ENCODE measurements at places on chromosomes 5 and 9.
A peak's percentile ranks its signal among the peaks of the same experiment; 100 is the strongest.

DNA sequence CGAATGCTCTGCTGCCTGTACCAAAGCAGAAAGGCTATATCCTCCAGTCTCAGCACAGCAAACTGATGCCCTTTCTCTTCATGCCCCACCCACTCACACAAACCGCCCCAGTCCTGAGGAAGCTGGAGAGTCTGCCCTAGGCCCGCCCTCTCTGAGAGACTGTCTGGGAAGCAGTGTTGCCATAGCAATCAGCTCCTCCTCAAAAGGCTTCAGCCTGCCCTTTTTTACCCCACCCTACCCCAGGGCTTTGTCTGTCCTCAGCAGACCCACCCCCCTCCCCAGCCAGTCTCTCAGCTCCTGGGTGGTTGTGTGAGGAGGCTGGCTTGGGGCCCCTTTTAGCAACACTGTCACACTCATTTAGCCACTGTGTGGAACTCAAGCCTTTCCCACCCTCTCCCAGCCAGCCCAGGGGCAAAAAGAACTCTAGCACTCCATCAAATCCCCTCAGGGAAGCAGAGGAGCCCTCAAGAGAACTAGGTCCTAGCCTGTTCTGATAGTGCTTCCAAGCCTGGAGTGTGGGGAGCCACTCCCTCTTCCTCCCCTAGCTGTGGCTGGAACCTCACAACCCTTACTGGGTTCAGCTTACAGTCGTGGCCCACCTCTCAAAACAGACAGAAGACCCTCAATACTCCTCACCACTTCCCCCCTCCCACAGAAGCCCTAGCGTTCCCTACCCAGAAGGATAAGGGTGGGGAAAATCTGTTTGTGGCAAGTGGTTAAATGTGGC, 1.4 kb downstream of the ATOSB start:
- DNase-seq: peak; percentile 82

GRCh38 chr5:146883511-146883910, 5.0 kb upstream of the PPP2R2B start:
- no peak for DNase-seq

DNA sequence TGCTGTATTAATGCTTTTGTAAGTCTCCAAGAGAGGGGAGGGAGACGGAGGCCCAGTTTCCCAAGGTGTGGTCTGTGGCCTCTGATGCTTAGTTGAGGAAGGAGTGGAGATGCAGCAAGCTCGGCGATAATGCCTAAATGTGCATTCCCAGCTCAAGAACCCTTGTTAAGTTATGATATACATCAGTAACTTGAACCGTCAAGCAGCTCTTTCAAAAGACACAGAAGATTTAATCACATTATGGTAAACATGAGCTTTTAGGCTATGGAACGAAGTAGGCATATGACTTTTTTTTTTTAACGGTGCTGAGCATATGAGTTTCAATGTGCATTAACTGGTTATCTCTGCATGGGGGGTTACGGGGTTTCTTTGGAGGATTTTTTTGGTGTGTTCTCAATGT, 22.3 kb upstream of the GLE1 start:
- DNase-seq: no peak

DNA sequence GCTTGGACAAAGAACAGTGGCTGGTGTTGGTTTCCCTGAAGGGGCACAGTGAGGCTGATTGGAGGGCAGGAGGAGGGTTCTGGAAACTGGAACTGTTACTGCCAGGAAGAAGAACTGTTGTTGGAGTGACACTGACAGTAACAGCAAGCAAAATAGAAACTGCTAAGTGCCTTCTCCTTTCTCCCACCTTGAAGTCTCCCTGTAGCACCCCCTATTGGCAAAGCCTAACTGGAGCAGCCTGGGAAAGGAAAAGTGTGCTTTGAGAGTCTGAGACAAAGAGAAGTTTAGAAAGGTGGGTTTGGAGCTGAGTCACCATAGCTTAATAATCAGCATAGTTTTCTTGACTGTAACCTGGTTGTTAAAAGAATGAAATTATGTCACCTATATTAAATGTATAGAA, 2.5 kb upstream of the TMEM174 start:
- DNase-seq: peak; percentile 29

DNA sequence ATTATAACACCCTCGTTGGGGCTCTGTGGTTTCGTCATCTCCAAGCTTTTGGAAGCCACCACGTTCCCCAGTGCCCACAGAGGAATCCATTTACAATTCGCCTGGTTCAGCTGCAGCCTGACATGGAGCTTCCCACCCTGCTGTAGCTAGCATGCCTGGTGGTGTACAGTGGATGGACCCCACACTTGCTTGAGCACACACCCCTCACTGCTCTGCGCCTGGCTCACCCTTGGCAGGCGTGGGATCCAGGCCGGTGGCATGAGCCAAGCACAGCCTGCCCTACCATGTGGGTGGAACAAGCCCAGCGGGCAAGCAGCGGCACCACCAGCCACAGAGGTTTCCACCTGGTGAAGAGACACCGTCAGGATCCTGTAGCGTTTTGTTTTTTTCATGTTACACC, 1045.7 kb upstream of the CDH9 start:
- no peak for DNase-seq

DNA sequence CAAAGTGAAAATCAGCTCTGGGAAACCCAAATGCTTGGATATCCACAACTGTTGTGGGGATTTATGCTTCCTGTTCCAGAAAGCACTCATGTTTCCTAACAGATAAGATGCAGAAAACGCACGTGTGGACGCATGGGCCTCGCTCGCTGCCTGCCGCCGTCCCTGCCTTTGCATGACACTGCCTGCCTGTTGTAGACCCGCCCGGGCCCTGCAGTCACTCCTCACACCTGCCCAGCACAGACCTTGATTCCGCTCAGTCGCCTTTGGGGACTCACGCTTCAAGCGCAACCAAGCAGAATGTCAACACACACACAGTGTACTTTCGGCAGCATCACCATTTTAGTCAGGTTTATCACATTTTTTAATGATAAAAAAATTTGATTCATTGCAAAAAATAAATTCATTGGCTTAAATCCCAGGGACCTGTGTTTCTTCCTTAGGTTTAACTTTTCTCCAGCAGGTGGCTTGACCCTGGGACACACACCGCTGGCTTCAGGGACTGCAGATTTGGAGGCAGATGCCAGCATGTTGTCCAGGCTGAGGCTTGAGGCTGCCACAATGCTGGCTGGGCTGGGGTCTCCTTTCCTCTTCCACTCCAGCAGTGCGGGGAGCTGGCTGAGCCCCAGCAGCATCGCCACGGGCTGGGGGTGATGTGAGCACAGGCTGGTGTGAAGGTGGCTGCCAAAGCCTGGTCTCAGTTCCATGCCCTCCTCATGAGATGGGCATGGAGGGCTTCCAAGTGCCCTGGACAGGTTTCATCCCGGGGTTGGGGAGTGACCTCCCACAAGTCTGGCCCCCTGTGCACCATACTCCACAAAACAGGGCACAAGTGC, 416.9 kb upstream of the IRX4 start:
- no peak for DNase-seq

- no peak for DNase-seq
Measured at GRCh38 chr5:142845402-142845921, 75.3 kb downstream of the ARHGAP26 start.

GRCh38 chr5:41896230-41896629, 7.9 kb upstream of the RIMOC1 start:
- no peak for DNase-seq

GRCh38 chr9:92988215-92988768, 41.0 kb downstream of the FGD3 start:
- no peak for DNase-seq

DNA sequence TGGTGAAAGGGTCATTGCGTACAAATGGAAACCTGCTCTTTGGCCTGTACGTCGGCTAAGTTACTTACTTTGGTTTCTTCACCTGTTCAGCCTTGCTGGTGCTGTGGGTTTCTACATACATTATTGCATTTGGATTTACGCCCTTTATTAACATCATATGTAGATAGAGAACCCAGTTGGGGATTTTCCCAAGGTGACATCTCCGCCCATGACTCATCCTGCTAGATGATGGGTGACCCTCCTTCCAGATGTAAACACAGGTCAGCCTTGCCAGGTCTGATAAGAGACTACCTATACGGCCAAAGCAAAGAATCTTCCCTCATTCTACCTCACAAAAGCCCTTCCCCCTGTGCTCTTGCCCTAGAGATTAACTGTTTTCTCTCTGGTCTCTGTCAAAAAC, 360.9 kb downstream of the KDM4C start:
- no peak for DNase-seq

GRCh38 chr5:6838736-6839135, 125.5 kb downstream of the TENT4A start:
- no peak for DNase-seq

- no peak for DNase-seq
Measured at GRCh38 chr5:11903121-11903613, 1.1 kb downstream of the CTNND2 start.

- no peak for DNase-seq
Measured at GRCh38 chr9:17476401-17476800, 102.5 kb upstream of the SH3GL2 start.

GRCh38 chr9:4413856-4414255, 76.4 kb upstream of the SLC1A1 start:
- DNase-seq: no peak

- no peak for DNase-seq
Measured at GRCh38 chr9:130092910-130093309, 39.2 kb downstream of the GPR107 start.

DNA sequence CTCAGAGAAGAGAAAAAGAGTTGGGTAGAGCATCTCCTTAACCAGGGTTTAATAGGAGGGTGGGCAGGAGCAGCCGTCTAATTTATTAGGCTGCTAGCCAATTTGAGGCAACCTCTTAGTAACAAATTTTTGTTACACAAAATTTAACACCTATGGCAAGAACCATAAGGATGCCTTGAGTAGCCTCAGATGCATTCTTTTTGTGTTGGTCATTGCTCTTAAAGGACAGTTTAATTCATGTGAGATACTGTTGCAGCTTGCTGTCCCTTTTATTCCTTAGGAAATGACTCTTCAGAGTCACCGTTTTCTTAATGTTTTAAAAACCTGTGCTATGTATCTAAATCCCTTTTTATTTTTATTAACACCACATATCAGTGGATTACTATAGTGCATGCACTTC, 255.1 kb downstream of the MAST4 start:
- DNase-seq: no peak

DNA sequence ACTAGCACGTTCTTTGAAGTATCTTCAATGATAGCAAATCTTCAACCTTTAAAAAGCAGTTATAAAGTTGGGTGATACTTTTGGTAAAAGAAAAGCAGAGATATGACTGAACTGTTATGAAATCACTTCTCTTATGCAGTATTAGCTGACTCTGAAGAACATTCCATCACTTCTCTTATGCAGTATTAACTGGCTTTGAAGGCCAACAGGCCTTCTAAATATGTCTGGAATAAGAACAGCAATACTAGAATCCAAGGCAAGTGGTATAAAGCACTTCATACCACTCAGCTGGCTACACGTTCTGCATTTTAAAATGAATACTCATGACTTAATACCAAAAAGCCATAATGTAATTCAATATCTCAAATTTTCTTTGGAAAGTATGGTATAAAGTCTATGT, 17.3 kb downstream of the SKIC3 start:
- no peak for DNase-seq

DNA sequence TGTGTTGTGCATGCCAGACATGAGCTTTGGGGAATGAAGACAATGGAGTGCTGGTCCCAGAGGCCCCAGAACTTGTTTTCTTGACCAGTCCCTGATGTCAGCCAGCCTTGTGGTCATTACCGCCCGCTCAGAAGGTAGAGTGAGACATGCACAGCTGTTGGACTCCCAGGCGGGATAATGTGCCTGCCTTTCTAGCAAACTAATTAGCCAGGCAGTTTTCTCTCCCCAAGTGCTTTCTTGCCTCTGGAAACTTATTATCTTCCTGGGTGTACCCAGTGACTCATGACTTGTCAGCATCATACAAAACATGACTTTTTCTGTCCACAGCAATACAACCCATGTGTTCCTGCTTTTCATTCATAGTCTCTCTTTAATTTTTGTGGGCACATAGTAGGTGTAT, 131.1 kb downstream of the RMI1 start:
- DNase-seq: no peak

DNA sequence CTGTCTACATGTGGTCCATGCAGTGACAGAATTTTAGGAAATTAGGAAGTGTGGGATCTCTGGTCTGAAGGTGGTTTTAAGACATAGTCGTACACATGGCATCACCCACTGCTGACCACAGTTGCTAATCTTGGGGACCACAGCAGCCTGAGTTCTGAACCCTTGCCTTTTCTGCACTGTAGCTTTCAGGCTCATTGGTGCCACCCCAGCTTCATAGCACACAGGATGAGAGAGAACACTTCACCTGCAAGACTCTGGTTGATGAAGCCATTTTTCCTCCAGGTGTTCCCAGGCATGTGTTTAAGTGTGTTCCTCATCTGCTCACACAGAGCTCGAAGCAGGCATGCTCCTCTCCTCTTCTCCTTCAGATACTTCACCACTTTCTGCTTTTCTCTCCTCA, 68.2 kb upstream of the S1PR3 start:
- DNase-seq: no peak

- DNase-seq: no peak
Measured at GRCh38 chr5:132251220-132251725, 6.2 kb upstream of the PDLIM4 start.

DNA sequence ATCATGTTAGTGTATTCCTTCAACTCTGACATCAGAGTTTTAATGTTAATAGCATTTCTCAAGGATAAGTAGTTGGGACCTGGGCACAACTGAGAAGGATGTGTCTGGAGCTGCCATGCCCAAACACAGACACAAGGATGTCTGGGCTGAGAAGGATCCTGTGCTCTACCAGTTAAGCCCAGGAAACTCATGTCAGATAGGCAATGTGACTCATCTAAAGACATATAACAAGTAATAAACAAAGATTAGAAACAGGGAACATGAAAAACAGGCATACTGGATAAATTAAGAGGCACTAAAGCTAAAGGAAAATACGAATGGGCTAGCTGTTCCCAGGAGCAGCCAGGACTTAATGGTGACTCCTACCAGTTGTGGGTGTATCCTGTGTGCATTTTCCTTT, 9.1 kb upstream of the EGFLAM start:
- no peak for DNase-seq

DNA sequence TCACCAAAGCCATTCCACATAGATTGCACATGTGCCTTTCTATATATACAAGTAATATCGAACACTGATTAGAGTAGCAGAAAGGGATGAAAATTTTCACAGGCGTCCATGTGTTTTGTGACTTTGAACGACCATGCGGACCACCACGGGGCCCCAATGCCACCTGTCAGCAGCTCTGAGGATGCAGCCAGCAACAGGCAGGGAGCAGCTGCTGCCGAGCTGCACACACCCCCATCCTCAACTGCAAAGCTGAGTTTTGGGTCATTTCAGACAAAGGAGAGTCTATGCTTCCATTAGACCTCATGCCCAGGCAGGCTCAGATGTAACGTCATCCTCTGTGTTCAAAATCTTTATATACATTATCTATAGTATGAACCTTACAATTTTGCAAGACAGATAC, 503.8 kb downstream of the IRX1 start:
- DNase-seq: no peak

- no peak for DNase-seq
Measured at GRCh38 chr5:143646961-143647360, 165.0 kb upstream of the HMHB1 start.

Data from stimulated activated CD4-positive, alpha-beta T cell treated with anti-CD3 and anti-CD28 coated beads, Interleukin-15, amount 100 ng/mL, for 24 hours (primary cell).